Stimulated activated CD4-positive, alpha-beta T cell treated with anti-CD3 and anti-CD28 coated beads, Interleukin-12 subunit alpha, Interleukin-12 subunit beta, amount 100 ng/mL, for 24 hours (primary cell): ENCODE measurements at places on chromosomes 4 and X.
A peak's percentile ranks its signal among the peaks of the same experiment; 100 is the strongest.

DNA sequence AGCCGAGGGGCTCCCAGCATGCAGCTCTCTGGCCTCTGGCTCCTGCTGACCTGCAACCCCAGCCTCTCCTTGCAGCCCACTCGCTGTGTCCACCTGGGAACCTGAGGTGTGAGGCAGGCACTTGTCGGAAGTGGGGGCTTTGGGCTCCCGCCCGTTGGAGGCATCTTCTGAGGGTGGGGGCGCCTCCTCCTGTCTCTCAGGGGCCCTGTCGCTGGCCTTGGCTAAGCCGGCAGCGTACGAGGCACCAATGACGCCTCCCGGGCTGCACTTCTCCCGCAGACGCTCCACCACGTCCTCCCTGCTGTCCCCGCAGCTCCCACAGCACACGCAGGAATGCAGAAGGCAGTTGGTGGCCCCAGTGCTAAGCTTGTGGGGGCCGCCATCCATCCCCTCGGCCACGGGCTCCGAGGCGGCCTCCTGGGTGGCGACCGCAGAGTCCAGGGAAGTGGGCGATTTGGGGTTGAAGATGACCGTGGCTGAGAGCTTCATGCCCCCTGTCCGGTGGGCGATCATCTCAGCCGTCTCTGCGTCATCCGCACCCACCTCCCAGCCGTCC, 42.5 kb upstream of the MXD4 start:
- no peak for DNase-seq

GRCh38 chrX:10549280-10549679, 71.1 kb downstream of the MID1 start:
- no peak for DNase-seq

- no peak for DNase-seq
These were observed 134.3 kb downstream of the AMELX start for GRCh38 chrX:11427453-11428071.

GRCh38 chr4:7156761-7157488, 35.4 kb upstream of the SORCS2 start:
- no peak for DNase-seq

GRCh38 chrX:136146614-136147314, 569 bp upstream of the FHL1 start:
- DNase-seq, result peak; percentile 1

DNA sequence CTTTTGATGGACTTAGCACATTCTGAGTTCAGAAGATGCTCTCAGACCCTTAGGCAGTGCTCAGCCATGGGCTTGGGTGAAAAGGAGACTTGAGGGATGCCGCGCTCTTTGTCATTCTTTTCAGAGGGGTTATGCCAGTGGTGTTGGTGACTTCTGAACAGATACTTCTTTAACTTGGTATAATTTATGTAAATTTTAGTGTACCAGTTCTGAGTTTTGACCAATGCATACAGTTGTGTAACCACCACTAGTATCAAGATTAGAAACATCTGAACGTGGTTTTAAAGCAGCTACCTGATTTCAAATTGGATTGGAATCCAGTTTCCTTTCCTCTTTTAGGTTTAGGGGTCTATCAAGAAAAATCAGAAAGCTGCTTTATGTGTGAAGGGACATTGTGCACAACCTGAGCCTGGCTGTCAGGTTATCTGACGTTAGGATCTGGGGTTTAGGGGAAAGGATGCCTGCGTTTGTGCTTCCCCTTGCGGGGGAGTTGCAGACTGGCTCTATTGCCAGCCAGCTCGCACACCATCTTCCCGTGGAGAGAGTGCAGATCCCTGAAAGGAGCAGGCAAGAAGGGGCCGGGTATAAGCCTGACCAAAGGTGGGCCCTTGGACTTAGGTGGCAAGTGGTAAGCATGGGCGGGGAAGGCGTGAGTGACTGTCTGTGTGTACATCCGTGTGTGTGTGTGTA, 19.0 kb downstream of the SMS start:
- no peak for DNase-seq

DNA sequence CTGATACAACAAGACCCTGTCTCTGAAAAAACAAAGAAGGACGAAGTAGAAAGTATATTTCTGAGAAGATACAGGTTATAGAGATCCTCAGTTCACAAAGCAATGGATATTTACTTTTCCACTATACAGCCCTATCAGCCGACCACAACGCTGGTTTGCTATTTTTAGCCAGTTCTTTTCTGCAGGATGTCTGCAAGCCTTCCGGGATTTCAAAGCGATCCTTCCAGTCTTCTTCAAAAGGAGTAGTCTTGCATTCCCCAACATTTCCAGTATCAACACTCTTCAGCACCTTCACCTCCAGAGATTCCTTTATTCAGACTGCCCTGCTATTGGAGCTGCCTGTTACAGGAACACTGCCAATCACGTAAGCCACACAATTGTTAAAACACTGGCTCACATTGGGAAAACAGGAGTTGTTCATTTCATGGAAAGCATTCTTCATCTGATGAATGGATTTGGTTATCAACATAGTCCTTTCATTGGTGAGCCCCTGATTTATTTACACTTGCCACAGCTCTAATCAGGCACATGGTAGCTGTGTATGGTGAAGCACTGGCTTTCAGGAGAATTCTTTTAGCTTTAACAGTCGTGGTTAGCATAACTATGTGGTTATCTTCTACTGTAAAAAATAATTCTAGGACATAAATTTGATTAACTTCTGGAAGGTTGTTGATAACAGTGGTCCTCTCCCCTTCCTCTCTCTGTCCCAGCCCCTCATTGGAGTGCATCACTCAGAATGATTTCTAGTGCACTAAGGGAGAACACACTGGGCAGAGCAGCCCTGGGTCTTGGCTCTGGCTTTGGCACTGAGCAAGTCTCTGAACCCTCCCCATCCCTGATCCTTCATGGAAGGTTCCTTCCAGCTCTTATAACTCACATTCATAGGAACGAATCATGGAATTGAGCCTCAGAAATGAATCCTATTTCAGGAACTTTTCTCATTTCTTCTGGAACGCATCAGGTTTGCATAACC, 109.9 kb upstream of the SORBS2 start:
- no peak for DNase-seq
